ENCODE measurements at places on chromosomes 6 and 20.

- no peak for DNase-seq
These were observed 153.5 kb downstream of the EYA4 start for GRCh38 chr6:133394630-133395029.

- no peak for DNase-seq
These were observed 12.8 kb downstream of the PLG start for GRCh38 chr6:160714731-160715316.

GRCh38 chr6:150579611-150580010, 20.1 kb upstream of the PLEKHG1 start:
- no peak for DNase-seq

- no peak for DNase-seq
These were observed 117.9 kb downstream of the JAG1 start for GRCh38 chr20:10555865-10556308.

DNA sequence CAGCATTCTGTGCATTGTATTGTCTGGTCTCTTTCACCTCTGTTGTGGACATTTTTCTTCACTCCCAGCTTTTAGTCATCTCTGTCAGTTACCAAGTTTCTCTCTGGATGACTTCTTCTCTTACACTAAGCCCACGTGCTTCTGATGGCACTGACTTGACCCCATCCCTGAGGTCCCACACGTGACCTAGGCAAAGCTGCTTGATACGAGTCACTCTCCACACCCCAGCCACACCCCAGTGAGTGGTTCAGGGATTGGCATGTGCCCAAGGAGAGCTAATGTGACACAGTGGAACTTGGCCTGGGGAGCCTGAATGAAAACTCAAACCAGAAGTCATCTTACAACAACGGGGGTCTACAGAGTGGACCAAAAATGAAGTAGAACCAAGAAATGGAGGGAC, 32.2 kb downstream of the HTR1E start:
- DNase-seq, result no peak

- no peak for DNase-seq
These were observed 37.6 kb downstream of the GSTA2 start for GRCh38 chr6:52725535-52726192.

DNA sequence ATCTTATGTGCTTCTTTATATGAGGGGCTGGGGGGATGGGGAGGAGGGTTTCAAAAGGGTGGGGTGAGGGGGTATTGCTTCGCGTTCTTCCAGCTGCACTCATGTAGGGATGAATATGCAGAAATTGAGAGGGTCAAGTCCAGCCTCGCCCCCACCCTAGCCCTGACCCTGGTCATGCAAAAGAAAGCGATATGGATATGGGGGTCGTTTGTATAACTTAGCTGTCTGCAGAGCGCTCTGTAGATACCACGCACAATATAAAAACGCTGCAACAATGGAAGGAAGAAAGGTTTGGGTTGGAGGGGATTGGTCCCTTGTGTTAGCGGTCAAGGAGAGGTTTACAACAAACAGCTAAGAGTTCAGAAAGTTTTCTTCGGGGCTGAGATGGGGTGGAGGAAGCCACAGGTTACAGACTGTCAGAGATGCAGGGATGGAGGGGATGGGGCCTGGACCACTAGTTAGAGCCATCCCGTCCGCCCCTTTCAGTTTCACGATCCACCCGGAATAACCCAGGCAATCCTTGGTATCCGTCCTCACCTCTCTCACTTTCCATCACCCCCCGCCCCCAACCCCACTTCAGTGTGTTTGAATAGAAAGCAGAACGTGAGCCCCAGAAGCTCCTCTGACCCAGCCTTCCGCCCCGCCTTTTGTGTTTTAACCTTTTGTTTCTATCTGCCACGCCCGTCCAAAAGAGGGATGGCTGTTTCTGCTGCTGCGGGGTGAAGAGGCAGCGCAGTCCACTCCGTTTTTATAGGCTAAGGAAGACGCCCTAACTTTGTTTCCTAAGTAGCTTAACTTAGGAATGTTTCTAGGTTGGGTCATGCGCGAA, 73.5 kb downstream of the SOX4 start:
- DNase-seq, result peak; percentile 9

DNA sequence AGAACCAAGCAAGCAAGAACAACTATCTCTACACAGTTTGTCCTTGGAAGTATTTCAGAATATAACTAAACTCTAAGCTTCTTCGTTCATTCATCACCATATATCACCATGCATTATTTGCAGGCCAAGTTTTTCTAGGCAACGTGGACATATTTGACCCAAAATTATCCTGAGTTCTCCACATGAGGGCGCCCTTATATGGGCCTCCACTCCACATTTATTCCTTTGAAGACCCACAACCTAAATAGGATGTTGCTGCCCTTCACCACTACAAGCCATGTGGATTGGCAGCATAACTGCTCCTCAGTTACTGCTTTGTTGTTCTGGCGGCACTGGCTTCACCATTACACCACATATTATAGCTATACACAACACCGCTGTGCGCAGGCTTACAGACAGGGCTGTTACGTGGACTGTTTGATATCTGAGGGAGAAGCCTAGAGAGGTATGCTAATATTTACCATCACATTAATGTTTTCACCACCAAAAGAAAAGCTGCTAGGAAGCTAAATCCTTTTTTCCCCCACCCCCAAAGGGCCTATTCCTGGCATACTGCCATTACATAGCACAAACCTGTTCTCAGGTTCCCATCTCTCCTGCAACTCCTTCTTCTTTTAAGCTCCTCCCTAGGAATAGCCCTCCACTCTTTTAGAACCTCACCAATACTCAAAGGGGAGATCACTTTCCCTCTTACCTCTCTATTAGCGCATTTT, 411.7 kb downstream of the C6orf118 start:
- no peak for DNase-seq

- no peak for DNase-seq
These were observed 98.2 kb downstream of the CLIC5 start for GRCh38 chr6:45917439-45917838.

- no peak for DNase-seq
These were observed 9.9 kb downstream of the BAG2 start for GRCh38 chr6:57182017-57182432.

DNA sequence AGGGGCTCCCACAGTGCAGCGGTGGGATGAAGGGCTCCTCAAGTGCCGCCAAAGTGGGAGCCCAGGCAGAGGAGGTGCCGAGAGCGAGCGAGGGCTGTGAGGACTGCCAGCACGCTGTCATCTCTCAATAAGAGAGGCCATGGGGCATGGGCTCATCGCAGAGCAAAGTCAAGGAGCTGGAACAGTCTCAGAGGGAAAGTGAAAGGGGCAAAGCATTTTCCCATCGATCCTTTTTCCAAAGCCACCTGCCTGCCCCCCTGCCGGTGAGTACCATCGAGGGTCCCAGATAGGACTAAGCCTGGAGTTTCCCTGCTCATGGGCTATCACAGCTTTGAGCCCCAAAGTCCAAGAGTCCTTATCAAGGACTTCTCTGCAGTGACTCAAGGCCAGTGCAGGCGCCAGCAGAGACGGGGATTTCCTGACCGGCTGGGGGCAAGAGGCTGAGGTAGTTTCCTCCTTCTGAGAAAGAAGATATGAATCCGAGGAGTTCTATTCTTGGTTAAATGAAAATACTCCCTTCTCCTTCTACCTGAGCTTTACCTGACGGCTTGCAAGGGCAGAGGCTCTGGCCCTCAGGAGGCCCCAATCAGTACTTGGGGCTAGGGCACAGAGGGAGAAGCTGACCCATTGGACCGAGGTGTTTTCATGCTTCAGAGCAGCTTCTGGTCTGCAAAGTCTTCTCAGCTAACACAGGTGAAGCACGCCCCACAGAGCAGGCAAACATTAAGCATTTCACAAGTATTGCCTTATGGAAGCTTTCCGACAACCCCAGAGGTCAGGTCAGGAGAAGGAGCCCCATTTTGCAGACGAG, 22.6 kb downstream of the ETV7 start:
- peak; percentile 84 for DNase-seq

DNA sequence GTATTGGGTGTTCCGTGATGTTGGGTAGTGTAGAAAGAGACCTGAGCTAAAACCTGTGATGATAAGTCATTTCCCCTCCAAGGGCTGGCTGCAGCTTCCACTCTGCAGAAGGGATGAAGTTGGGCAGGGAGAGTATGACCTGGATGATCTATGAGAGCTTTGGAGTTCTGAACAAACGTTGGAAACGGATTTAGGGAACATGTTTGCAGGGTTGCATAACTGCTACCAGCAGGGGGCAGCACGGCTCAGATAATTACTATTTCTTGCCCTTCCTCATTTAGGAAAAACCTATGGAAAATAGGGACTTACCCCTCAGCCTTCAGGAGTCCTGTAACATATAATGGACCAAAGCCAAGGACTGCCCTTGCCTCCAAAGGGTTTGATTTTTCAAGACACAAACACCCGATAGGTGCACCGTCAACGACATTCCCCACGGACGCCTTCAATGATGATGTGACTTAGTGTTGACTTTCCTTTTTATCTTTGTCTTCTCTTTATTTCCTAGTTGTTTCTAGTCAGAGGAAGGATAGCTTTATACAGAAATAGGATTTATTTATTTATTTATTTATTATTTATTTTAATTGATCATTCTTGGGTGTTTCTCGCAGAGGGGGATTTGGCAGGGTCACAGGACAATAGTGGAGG, 164.9 kb upstream of the SASH1 start:
- DNase-seq, result peak; percentile 59

DNA sequence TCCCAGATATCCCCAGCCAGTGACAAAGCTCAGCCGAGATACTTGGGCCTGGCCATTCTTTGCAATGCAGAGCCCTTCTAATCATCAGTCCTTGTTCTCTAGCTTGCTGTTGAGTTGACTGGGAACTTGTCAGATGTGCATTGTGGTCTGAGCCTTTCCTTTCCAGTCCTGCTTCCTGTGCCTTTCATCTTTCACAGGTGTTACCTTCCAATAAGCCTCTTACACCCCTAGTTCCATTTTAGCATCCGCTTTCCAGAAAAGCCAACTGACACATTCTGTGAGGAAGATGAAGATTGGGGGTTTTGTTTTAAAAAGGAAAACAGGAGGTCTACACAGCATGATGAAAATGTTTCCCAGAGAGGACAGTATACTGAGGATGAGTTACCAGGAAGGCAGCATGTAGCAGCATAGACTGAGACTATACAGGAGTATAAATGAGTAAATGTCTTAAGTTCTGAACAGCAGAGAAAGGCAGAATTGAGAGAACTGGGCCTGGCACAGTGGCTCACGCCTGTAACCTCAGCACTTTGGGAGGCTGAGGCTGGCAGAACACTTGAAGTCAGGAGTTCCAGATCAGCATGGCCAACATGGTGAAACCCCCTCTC, 5.6 kb upstream of the CEP85L start:
- no peak for DNase-seq

- no peak for DNase-seq
These were observed at the start of gene TPMT for GRCh38 chr6:18154507-18155149. Gene TPMT (minus strand): TSS chr6:18155077. CDS start chr6:18149127, 5,950 bp downstream.

DNA sequence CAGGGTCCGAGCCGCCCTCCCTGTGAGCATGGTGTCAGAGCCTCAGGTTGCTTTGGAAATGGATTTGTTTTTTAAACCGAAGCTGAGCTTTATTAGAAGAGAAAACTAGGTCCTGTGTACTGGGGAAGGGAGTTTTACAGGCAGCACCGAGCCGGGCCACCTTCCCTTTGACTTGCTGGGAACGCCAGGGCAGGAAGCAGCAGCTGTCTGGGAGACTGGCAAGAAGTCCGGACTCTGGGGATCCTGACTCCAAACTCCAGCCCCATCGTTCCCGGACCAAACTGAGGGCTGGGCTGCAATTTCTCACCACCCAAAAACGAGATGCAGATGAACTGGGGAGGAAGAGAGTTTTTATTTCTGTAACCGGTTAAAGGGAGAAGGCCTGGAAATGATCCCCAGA, 214.9 kb upstream of the KCNG1 start:
- no peak for DNase-seq

- no peak for DNase-seq
These were observed 334.8 kb downstream of the UTRN start for GRCh38 chr6:144619966-144620365.

GRCh38 chr6:128364766-128365519, 155.5 kb downstream of the PTPRK start:
- no peak for DNase-seq

GRCh38 chr6:12383448-12383847, 93.3 kb downstream of the EDN1 start:
- DNase-seq, result peak; percentile 58

All from GM20000 (cell line).